Stomach (tissue), 19 donors: ENCODE measurements at places on chromosomes 16 and 17. TPM values are rescaled to one million over a fixed set of nuclear protein-coding genes. Genes with fewer than 3 reads are reported as not detected.

DNA sequence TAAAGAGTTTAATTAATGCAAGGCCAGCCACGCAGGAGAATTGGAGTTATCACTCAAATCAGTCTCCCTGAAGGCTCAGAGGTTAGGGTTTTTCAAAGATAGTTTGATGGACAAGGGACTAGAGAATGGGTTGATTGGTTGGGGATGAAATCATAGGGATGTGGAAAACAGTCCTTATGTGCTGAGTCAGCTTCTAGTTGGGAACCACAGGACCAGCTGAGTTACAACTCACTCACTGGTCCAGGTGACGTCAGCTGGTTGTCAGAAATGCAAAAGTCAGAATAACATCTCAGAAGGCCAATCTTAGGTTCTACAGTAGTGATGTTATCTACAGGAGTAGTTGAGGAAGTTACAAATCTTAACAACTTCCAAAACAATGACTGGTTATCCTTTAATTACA lies 47.6 kb downstream of the CPD start:
- H3K4me1 ChIP-seq: peaks cover 14% of the 10 kb centered on the region
- no peak overlapping the region for H3K27ac ChIP-seq
- DNase-seq: no peak
- H3K36me3 ChIP-seq: peaks cover 96% of the 10 kb centered on the region

NLRC3 gene
- polyA plus RNA-seq: 0.46 TPM

GRCh38 chr16:73086108-73086507 lies 38.2 kb upstream of the ZFHX3 start:
- no peaks in the 10 kb centered on the region for H3K27me3 ChIP-seq
- H3K36me3 ChIP-seq: no peaks in the 10 kb centered on the region
- no peak overlapping the region for H3K4me3 ChIP-seq
- no peaks in the 10 kb centered on the region for H3K4me1 ChIP-seq
- no peak overlapping the region for H3K27ac ChIP-seq
- no peak for DNase-seq

- DNase-seq: no peak
- peaks cover 5% of the 10 kb centered on the region for H3K36me3 ChIP-seq
- H3K27ac ChIP-seq: no peak overlapping the region
- no peak overlapping the region for H3K4me3 ChIP-seq
- H3K27me3 ChIP-seq: no peaks in the 10 kb centered on the region
These were observed 399.2 kb downstream of the SLC39A11 start for GRCh38 chr17:72693151-72693878.

SEZ6L2 gene
- 7.7 TPM for polyA plus RNA-seq

- peaks cover 9% of the 10 kb centered on the region for H3K36me3 ChIP-seq
- no peaks in the 10 kb centered on the region for H3K4me1 ChIP-seq
- H3K4me3 ChIP-seq: no peak overlapping the region
- H3K27ac ChIP-seq: no peak overlapping the region
These were observed 36.8 kb downstream of the NLRC5 start for GRCh38 chr16:57025941-57026777.
